ENCODE measurements at places on chromosomes 4 and X. TPM values are rescaled to one million over a fixed set of nuclear protein-coding genes. Genes with fewer than 3 reads are reported as not detected.
A peak's percentile ranks its signal among the peaks of the same experiment; 100 is the strongest.

GRCh38 chr4:7727749-7728148 is 211.9 kb downstream of the AFAP1 start:
- no peak for DNase-seq

DNA sequence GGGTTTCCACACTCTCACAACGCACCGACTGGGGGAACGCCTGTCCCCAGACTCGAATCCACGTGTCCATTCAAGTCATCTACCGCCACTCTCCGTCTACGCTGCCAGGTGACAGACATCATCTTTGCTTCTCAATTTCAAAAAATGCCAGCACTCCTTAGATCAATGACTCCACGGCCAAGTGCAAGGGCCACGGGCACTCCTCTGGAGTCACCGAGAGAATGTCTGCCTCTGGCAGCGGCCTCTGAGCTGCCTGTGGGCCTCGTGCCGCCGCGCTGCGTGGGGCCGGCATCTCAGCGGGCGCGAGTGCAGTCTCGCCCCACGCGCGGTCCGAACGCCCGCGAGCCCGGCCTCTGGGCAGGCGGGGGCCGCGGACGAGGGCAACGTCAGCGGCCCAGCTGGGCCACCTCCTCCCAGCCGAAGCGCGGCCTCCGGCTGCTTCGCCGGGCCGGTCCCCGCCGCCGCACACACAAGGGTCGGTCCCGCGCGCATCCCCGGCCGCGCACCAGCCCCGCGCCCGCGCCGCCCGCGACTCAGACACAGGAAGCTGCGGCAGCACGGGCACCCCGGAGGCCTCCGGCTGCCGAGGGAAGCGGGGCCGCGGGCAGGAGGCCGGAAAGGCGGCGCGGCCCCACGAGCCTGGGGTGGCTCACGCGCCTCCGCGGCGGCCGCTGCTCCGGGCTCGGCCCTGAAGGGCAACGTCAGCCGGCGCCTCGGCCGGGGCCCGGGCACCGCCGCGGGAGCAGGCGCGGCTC is 450 bp downstream of the ACSL1 start:
- DNase-seq = no peak

- no peak for DNase-seq
Measured at GRCh38 chr4:165805406-165805805, 67.6 kb upstream of the TLL1 start.

- peak; percentile 38 for DNase-seq
Measured at GRCh38 chr4:55553441-55554201, 6.9 kb upstream of the CLOCK start.

DNA sequence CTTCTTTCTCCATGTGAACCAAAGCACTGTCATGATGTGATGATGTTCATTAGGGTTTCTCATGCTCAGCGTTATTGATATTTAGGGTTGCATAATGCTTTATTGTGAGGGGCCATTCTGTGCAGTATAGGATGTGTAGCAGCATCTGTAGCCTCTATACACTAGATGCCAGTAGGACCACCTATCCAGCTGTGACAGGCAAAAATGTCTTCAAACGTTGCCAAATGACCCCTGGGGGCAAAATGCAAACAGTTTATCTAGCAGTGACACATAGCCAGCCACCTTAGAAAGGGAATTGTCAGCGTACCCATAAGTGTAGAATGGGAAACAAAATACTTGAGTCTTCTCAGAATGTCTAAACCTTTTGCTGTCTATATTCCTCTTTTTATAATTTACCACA is 18.8 kb downstream of the NFKB1 start:
- DNase-seq = no peak

- DNase-seq = no peak
Measured at GRCh38 chrX:148541584-148541940, 41.1 kb downstream of the AFF2 start.

GRCh38 chr4:141006242-141006802 is 126.9 kb downstream of the RNF150 start:
- DNase-seq = no peak

Gene RPA4
- total RNA-seq = 3.0 TPM

GRCh38 chr4:30630431-30630830 is 89.7 kb upstream of the PCDH7 start:
- no peak for DNase-seq

- DNase-seq = no peak
Measured at GRCh38 chr4:77141964-77142645, 14.9 kb upstream of the CCNG2 start.

Gene CPZ
- not detected for total RNA-seq

- no peak for DNase-seq
Measured at GRCh38 chrX:94695910-94696309, 1021.9 kb downstream of the FAM133A start.

DNA sequence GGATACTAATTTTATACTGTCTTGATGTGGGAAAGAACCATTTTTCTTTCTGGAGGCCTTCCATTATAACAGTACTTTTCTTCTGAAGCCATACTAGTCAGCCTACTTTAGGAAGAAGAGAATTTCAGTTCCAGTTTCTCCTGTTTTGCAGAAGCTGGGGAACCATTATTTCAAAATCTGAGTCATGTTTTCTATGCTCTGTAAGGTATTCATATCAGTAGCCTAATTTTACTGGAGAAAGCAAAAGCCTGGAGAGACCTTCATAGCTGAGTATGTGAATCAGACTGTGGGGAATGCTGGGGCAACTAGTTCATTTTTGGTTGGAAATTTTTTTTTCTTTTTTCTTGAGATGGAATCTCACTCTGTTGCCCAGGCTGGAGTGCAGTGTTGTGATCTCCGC is 22.4 kb downstream of the AFF1 start:
- DNase-seq = no peak

DNA sequence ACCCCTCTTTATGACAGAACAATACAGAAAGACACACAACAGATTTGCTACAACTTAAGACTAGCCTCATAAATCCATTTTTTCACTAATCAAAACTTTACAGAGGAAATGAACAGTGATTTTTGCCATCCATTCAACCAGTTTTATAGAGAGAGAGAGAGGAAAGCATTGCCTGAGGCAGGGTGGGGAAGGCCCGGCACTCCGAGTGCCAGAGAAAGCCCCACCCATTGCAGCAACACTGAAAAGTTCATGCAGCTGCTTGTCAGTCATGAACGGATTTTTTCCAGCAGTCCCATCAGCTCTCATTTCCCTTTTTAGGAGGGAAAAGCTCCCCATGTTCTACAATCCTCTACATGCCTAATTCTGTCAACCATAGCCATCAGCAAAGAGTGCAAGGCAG is 236.9 kb downstream of the CHIC1 start:
- no peak for DNase-seq

DNA sequence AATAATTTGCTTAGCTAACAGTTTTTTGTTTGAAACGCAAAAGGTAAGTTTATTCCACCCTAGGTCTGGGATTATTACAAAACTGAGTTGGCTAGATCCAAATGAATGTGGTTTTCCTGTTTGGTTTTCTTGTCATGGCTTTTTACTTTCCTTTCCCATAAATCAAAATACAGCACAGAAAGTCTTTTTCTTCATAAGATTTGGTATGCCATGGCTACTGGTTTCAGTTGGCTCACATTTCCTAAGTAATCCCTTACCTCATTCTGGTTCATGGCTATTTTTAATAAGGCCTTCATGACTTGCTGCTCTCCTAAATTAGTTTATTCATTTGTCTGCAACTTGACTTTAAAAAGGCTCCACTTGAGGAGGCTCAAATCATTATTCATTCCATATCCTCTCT is 12.9 kb upstream of the PAK3 start:
- no peak for DNase-seq

Gene TRMT44
- total RNA-seq = 19.1 TPM

- no peak for DNase-seq
Measured at GRCh38 chrX:31228415-31228832, 156.6 kb upstream of the FTHL17 start.

DNA sequence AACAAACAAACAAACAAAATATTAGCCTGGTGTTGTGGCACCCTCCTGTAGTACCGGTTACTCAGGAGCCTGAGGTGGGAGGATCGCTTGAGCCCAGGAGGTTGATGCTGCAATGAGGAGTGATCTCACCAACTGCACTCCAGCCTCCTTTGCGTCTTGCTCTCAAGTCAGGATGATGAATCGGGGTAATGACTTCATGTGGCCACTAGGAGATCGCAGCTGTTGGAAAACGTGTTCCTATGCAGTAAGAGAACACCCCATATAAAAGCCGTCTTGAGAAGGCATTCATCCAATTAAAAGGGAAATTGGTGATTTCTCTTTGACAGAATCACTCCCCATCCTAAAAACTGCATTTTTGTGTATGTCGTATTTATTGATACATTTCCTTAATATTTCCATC is 6.9 kb downstream of the CCNB3 start:
- DNase-seq = no peak

DNA sequence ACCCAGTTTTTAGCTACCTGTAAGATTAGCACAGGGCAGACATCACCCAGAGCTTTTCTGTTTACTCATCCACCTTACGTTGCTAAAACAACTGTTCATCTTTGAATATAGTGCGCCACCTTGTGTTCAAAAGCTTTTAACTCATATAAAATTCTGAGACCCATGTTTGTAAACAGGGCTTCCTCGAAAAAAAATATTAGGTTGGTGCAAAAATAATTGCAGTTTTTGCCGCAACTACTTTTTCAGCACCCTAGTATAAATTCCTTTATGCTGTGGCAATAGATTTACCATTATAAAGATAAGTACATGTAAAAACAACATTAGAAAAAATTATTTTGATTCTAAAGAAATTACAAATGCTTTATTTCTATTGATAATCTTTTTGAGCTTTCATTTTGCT is 147.9 kb downstream of the LRBA start:
- DNase-seq = no peak

Gene TSPYL2
- 15.7 TPM for total RNA-seq

Gene GPC4
- 10.8 TPM for total RNA-seq

DNA sequence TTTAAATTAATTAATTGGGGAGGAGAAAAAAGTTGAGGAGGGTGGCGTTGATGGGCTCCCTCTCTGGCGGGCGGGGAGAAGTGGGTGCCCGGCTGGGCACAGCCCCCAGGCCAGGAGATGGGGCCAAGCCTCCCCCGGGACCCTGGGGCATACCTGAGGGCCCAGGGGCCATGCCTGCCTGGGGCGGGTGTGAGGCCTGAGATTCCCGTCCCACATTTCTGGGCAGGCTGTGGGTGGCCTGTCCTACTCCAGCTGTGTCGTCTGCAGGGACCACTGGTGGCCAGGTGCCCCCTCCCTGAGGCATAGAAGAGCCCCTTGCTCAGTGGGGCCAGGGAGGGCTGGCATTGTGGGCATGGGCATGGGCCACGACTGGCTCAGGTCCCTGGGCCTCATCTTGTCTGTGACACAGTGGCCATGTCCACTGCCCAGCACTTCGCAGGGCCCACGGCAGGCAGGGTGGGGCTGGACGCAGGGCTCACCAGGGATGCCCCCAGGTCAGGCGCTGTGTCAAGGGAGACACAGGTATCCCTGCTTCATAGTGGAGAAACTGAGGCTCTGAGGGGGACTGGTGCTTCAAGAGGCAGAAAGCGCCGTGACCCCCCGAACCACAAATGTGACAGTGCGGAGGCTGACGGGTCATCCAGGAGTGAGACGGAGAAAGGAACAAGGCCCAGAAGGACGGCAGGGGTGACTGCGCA is 60.1 kb downstream of the FAM53A start:
- no peak for DNase-seq

DNA sequence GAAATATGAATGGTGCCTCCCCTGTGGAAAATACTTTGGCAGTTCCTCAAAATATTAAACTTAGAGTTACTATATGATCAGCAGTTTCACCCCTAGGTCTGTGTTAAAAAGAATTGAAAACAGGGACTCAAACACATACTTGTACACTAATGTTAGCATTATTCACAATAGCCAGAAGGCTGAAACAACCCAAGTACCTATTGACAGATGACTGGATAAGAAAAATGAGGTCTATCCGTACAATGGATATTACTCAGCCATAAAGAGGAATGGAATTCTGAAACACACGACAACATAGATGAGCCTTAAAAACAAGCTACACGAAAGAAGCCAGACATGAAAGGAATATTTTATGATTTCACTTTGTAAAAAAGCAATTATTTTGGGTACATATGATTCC is 54.9 kb downstream of the PGRMC2 start:
- no peak for DNase-seq

- DNase-seq = no peak
Measured at GRCh38 chr4:165325732-165326512, 1.5 kb upstream of the MSMO1 start.

Data from transverse colon (tissue), 4 donors.